CD4-positive, alpha-beta T cell treated with Interleukin-17A for 1 hour (primary cell): ENCODE measurements at places on chromosomes 2 and 18.

DNA sequence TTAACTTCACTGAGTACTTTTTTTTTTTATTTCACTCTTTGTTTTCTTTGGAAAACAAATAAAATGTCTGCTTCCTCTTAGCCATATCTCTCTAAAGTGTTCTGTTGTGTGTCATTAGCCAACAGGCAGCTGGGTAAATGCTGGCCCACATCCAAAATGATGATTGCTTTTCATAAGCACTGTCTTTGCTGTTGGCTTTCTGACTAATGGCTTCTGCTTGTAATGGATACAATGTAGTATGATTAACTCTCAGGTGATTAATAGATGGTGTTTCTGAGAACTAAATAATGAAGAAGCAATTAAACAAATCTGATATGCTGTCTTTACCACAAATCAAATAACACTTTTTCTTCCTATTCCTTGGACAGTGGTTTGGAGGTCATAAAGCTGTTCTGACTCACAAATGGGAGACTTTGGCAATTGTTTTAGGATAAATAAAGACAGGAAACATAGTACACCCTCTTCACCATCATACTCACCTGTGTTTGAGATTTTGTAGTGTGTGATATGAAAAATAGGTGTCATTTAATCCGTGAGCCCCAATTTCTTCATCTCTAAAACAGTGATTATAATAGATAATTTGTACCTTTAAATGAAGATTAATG is 888.4 kb downstream of the TSN start:
- no peak for DNase-seq

DNA sequence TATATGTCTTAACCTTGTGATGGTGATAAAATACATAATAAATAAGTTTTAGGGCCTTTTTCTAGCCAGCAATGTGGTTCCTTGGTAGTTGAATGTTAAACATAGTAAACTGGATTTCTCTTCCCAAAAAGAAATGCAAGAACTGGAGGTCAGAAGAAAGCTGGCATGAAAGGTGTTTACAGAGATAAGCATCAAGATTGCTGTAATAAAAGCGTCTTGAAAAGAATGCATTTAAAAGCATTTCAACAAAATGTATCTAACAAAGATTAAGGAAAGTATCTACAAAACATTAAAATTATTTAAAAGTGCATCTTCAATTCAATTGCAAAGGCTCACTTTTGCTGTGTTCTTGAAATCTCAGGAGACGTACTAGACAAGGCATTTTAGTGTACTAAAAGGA is 419.0 kb downstream of the ERBB4 start:
- no peak for DNase-seq

DNA sequence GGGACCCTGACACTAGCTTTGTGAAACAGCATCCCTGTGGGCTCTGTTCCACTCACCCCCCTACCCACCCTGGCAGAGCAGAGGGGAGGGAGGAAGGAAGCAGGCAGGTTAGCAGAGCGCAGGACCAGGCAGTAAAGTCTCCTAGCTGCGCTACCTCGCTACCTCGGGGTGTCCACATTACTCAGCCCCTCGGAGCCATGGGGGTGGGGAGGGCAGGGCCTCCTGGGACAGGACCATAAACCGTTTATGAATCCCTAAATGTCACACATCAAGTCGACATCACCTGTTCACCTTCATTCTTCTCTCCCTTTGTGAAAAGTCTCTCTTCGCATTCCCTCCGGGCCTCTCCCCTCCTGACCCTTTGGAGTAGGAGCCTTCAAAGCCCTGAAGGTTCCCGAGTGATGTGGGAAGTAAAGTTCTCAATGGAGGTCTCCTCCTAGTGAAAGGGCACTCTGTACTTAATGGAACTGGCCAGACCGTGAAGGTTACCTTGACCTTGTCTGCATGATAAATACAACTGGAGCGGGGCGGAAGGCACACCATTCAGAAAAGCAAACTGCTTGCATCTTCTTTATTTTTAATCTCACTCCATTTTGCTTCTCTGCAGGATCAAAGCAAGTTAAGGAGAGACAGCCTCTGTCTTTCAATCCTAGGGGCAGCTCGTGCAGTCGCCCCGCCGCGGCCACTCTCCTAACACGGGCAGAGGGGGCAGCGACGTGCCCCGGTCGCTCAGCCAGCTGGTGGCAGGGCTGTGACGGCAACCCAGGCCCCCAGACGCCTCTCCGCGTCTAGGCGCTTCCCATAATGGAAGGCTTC is 23.7 kb upstream of the SMAD7 start:
- DNase-seq = no peak

DNA sequence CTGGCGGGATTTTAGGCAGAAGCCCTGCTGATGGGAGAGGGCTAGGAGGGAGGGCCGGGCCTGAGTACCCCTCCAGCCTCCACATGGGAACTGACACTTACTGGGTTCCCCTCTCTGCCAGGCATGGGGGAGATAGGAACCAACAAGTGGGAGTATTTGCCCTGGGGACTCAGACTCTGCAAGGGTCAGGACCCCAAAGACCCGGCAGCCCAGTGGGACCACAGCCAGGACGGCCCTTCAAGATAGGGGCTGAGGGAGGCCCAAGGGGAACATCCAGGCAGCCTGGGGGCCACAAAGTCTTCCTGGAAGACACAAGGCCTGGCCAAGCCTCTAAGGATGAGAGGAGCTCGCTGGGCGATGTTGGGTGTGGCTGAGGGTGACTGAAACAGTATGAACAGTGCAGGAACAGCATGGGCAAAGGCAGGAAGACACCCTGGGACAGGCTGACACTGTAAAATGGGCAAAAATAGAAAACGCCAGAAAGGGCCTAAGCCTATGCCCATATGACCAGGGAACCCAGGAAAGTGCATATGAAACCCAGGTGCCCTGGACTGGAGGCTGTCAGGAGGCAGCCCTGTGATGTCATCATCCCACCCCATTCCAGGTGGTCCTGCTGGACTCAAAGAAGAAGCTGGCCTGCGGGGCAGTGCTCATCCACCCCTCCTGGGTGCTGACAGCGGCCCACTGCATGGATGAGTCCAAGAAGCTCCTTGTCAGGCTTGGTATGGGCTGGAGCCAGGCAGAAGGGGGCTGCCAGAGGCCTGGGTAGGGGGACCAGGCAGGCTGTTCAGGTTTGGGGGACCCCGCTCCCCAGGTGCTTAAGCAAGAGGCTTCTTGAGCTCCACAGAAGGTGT is 8.5 kb downstream of the PROC start:
- no peak for DNase-seq

GRCh38 chr2:105544591-105545377 is 145.9 kb upstream of the FHL2 start:
- no peak for DNase-seq

- DNase-seq = no peak
These were observed 226.7 kb downstream of the ERBB4 start for GRCh38 chr2:212311807-212312404.

GRCh38 chr2:167478196-167478595 is 589.9 kb downstream of the XIRP2 start:
- no peak for DNase-seq
